Osteoblast (primary cell): ENCODE measurements at places on chromosomes 7 and 10. TPM values are rescaled to one million over a fixed set of nuclear protein-coding genes. Genes with fewer than 3 reads are reported as not detected.
A peak's percentile ranks its signal among the peaks of the same experiment; 100 is the strongest.

Gene CDHR1
- total RNA-seq: under 0.01 TPM in 1 of 2 replicates, not detected in the other

DNA sequence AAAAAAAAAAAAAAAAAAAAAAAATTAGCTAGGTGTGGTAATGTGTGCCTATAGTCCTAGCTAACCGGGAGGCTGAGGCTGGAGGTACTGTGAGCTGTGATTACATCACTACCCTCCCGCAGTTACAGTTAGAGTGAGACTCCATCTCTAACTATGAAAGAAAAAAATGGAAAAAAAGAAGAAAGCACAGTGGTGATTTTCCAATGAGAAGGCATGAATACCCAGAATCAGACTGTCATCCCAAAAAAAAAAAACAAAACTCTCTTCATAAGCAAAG is 269.9 kb upstream of the MKLN1 start:
- DNase-seq: no peak

DNA sequence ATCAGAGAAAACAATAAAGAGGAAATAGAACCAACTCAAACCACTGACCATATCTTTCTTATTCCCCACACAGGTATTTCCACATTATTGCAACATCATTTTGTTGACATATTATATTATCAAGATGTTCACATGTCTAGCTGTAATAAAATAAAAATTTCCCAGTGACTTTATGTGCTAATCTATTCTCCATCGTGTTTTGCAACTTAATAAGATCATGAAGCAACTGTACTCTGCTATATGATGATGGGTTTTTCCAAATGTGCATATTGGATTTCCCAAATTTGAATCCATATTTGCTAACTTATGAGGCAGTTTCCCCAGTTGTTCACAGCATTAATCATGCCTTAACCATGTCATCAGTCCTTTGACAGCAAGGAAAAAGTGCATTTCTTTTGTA is 127.8 kb downstream of the ITGB8 start:
- no peak for DNase-seq

Gene PRLHR
- total RNA-seq: not detected in 2 replicates

Gene NANOS1
- 1.1 and 1.2 TPM in 2 replicates for total RNA-seq

Gene HECW1
- 2.9 and 6.5 TPM in 2 replicates for total RNA-seq

- no peak for DNase-seq
Measured at GRCh38 chr7:133571076-133571475, 318.2 kb downstream of the EXOC4 start.

DNA sequence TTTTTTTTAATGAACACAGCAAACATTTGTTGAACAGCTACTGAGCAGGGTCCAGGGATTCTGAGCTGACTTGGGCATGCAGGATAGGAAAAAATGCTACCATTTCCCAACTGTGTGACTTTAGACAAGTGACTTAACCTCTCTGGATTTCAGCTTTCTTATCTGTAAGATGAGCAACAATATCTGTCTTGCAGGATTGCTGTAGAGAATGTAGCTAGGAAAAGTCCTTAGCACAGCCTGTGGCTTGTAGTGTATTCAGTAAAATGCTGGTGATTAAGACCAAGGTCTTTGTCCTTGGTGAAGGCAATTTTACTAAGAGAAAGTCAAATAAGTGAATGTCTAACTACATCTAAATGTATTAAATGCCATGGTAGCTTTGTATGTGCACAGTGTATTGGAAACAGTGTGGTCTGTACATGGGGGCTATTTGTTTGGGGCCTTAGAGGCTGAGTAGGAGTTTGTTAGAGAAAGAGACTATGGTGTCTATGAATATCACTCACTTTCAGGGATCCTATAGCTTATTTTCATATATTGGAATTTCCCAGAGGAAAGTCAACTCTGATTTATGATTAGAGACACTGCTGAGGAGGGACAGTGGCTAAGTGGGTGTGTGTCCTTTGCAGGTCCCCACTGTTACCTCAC is 118.9 kb downstream of the CDH23 start:
- peak; percentile 35 for DNase-seq
